ENCODE measurements at places on chromosomes 7 and 10. TPM values are rescaled to one million over a fixed set of nuclear protein-coding genes. Genes with fewer than 3 reads are reported as not detected.

- peak; percentile 44 for DNase-seq
These were observed at the start of gene CAV2 for GRCh38 chr7:116499168-116500077. Gene CAV2 (plus strand): TSS chr7:116499738. CDS start chr7:116499782, 44 bp downstream.

DNA sequence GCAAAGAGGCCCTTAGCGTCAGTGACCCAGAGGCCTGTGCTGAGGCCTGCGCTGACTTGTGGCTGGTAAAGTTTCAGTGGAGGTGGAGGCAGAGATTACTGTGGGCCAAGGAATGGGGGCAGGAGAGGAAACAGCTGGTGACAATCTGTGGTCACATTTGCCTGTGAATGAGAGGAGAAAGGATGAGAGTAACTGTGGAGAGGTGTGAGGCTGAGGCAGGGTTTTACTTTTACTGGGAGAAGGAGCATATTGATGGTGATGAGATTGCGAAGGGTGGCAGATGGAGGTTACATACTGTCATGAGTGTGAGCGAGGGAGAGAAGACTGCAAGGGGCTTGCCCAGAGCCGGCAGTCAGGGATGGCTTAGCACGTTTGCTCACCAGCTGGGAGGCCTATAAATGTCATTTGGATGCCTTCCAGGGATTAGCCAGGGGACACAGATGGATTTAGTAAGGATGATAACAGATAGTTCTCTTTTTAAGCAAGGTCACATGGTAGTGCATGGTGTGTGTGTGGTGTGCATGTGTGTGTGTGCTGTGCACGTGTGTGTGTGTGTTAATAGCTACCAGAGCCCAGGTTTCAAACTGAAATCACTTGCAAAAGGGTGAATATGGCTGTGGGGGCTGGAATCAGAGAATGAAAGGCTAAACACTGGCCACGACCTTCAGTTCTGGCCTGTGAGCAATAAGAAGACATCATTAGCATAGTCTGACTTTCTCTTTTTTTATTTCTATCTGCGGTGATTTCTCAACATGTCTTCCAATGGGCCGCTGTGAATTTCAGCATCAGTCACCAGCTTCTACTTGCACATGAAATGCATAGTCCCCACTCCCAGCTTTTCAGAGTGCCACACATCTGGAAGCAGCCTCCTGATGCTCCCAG lies 291.5 kb upstream of the ZNF32 start:
- DNase-seq: peak; percentile 41

DNA sequence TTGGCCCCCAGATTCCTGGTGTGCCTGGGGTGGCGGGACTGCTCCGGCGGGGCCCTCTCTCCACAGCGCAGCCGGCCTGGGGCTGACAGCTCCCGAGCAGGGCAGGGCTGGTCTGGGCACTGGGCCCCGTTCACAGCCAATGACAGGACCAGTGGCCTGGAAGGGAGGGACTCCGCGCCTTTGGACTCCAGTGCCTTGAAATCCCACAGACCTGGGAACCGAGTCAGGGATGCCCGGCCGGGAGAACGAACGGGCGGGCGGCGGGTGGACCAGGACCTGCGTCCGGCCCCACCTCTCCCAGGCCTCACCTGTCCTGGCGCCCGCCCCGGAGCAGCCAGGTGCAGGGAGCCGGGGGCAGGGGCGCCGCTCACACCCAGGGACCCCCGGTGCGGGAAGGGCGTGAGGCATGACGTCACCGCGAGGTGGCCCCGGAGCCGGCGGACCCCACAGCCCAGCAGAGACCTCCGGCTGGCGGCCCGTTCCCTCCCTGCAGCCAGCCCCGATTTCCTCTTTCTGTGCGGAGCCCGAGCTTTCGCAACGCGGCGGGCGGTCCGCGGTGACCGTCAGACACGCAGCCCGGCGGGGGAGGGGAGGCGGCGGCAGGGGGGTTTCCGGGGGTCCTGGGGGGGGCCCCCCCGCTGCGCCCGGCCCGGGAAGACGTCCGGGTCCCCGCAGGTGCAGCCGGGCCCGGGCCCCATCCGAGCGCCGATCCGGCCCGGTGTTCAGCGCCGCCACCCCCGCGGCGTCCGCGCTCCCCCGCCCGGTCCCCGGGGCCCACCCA lies 743 bp downstream of the ADAP1 start:
- DNase-seq: no peak

- DNase-seq: no peak
These were observed 32.6 kb upstream of the ORC5 start for GRCh38 chr7:104240401-104240800.

- DNase-seq: no peak
These were observed 1.9 kb upstream of the SGMS1 start for GRCh38 chr10:50625649-50626132.

GRCh38 chr10:70528741-70529362 lies 50.3 kb downstream of the PALD1 start:
- peak; percentile 20 for DNase-seq

GRCh38 chr7:110541962-110542361 lies 549.0 kb upstream of the LRRN3 start:
- no peak for DNase-seq

DNA sequence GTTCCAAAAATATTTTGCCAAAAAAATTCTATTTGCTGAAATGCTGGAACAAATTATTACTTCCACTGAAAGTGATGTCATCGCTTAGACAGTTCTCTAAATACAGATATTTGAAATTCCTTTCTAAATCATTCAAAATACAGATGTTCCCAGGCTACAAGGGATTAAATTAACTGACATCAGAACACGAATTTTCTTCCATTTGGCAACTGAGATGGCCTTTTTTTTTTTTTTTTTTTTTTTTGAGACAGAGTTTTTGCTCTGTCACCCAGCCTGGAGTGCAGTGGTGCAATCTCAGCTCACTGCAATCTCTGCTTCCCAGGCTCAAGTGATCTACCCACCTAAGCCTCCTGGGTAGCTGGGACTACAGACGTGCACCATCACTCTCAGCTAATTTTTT lies 57.0 kb downstream of the P4HA1 start:
- DNase-seq: peak; percentile 49

GRCh38 chr7:44898039-44898438 lies 12.7 kb upstream of the PURB start:
- no peak for DNase-seq

DNA sequence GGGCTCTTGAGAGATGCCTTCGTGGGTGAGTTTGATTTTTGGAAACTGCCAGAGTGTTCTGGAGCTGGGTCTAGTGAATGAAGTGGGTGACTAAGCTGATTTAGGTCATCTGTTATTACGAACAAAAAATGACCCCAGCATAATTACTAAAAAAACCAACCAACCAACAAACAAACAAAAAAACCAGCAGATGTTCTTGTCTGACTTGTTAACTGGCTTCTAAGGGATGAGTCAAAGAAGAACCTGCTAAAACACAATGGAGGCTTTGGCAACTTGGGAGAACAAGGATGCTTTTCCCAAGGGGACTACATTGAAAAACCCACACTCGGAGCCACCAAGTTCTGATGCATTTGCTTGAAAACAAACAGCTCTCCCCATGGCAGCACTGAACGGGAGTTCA lies 11.5 kb downstream of the TACR2 start:
- peak; percentile 16 for DNase-seq

- DNase-seq: no peak
These were observed 11.9 kb upstream of the DMTF1 start for GRCh38 chr7:87140271-87140748.

GRCh38 chr10:28774051-28774995 lies 97.0 kb downstream of the BAMBI start:
- DNase-seq: no peak

DNA sequence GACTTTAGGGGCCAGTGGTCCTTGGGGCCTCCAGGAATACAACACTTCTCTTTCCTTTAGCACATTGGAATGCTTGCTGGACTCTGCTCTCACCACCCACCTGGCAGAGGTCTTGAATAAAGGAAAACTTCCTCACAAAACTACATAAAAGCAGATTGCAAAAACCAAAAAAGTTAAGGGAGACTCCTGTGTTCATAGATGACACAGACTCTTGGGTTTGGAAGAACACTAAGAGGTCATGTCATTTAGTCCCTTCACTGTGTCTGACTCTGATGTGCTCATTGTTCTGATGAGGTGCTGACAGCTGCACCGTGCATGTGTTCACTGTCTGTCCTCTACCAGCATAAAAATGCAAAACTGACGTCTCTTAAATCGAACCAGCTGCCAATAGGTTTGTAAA lies 11.4 kb downstream of the BLNK start:
- DNase-seq: no peak

DNA sequence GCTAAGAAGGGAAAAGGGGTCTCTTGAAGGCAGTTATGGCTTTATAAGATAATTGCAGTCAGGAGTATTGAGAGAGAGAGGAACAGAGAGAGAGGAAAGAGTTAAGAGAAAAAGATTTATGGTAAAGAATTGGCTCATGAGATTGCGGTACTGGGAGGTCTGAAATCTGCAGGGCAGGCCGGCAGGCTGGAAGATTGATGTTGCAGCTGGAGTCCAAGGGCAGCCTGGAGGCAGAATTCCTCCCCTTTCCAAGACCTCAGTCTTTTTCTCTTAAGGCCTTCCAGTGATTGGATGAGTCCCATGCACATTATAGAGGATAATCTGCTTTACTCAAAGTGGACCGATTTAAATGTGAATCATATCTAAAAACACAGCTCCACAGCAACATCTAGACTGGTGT lies 68.4 kb downstream of the HACD1 start:
- no peak for DNase-seq

GRCh38 chr7:50661345-50662040 lies 96.3 kb upstream of the DDC start:
- DNase-seq: no peak

- no peak for DNase-seq
These were observed 522.9 kb downstream of the REEP3 start for GRCh38 chr10:64044098-64044497.

GRCh38 chr10:124049484-124049883 lies 43.9 kb downstream of the CHST15 start:
- DNase-seq: no peak

GRCh38 chr7:20304366-20304765 lies 26.3 kb upstream of the ITGB8 start:
- no peak for DNase-seq

GRCh38 chr7:7908622-7909145 lies 59.9 kb upstream of the GLCCI1 start:
- DNase-seq: no peak

DNA sequence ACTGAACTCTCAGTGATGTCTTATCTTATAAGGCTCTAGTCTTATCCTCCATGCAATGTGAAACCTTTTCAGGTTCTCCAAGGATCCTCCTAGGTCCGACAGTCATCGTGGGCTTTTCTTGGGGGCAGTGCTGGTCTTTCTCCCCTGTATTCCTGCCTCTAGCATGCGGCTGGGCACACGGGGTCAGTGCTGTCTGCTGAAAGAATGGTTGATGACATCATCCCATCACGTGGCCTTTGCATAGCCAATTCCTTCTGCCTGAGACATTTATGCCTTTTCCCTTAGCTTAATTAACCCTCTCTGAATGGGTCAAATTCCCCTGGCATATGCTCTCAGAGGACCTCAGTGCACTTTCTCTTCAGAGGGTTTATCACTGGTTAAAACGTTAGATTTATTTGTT lies 27.0 kb upstream of the KCNK18 start:
- DNase-seq: no peak

DNA sequence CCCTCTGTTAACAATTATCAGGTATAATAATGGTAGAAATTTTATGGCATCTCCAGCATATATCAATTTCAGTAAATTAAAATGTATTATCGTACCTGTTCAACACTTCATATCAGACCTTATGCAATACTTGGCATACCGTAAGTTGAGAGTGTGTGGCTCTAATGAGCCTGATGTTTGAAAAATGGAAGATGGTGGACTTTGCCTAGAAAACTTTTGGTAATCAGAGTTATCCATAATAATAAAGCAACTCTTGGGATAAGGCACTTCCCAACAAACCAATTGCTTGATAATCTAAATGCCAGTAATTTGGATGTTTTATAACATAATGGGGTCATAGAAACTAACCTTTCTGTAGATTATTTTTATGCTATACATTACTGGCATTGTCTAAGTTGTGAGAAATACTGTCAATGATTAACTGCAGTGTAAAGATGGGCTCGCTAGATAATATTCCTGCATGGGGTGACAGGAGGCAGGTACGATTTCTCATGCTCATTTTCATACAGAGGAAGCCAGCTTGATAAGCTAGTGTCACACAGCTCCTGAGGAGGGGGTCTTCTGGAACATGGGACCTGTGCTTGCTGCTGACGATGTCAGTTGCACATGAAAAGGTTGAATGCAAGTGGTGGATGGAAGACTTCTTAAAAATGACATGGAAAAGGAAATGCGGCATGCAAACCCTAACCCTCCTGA lies 27.8 kb upstream of the DMBT1 start:
- no peak for DNase-seq

GRCh38 chr7:116770941-116771340 lies 91.4 kb upstream of the CAPZA2 start:
- DNase-seq: no peak

DNA sequence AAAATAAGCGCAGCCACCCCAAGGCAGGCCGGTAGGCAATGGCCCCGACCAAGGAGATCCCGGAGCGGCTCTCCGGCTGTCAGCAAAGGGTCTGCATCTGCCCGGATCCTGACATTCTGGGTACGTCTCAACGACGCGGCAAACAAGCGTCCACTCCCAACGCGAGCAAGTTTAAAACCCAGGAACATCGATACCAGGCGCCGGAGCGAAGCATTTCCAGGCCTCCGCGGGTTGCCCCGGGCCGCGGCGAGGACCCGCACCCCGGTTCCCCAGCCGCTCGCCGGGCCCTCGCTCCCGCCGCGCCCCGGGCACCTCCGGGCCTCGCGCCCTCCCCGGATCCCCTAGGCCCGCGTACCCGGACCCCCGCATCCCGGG lies 453 bp downstream of the URGCP start:
- peak; percentile 28 for DNase-seq

DNA sequence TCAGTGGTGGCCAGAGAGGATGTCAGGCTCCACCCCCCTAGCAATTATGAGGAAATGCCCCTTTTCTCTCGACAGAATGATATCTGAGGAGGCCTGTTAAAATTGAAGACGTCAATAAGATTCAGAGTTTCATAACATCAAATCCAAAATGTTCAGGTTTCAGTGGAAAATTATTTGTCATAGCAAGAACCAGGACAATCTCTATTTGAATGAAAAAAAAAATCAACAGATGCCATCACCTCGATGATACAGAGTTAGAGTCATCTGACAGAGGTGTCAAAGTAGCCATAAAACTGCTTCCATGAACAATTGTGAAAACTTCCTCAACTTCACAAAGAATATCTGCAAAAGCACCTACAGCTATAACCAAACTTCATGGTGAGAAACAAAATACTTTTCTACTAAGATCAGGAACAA lies 7.7 kb downstream of the TMEM273 start:
- no peak for DNase-seq

DNA sequence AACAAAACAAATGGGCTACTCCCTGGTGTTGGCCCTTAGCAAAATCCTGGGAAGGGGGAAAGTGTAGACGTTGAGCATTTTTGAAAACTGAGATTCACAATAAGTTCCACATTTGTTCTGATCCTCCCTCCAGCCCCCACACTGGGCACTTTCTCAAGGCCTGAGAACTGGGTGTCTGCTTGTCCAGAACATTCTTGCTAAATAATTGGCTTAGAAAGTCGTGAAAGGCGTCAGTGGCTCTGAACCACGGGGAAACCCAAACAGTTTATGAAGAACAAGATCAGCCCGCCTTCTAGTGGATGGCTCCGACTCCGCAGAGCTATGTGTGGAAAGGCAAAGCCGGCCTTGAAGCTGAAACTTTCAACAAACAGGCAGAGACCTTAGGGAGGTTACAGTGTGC lies 370.1 kb downstream of the PRPF18 start:
- DNase-seq: peak; percentile 74

Gene EPO
- not detected for total RNA-seq

Gene KLF6
- 134 TPM for total RNA-seq

Gene TAS2R5
- total RNA-seq: 2.8 TPM

Gene TET1
- total RNA-seq: 23.6 TPM

Gene CRPPA
- 4.1 TPM for total RNA-seq

Gene LAMB4
- 14.4 TPM for total RNA-seq

Gene NODAL
- not detected for total RNA-seq

Gene C10orf88
- total RNA-seq: 13.4 TPM

Gene ASZ1
- not detected for total RNA-seq

Gene LRWD1
- total RNA-seq: 8.0 TPM

Gene C10orf67
- 0.30 TPM for total RNA-seq

Measured in skin of body (tissue), 3 donors.